Stimulated activated CD4-positive, alpha-beta T cell treated with anti-CD3 and anti-CD28 coated beads, Interleukin-1b, Interleukin-23, amount 100 ng/mL, for 1 hour (primary cell): ENCODE measurements at places on chromosomes 2 and 18.

- no peak for DNase-seq
These were observed 3.0 kb downstream of the ANKRD53 start for GRCh38 chr2:70981421-70981820.

GRCh38 chr2:159145745-159146354 is 140.7 kb downstream of the WDSUB1 start:
- no peak for DNase-seq

DNA sequence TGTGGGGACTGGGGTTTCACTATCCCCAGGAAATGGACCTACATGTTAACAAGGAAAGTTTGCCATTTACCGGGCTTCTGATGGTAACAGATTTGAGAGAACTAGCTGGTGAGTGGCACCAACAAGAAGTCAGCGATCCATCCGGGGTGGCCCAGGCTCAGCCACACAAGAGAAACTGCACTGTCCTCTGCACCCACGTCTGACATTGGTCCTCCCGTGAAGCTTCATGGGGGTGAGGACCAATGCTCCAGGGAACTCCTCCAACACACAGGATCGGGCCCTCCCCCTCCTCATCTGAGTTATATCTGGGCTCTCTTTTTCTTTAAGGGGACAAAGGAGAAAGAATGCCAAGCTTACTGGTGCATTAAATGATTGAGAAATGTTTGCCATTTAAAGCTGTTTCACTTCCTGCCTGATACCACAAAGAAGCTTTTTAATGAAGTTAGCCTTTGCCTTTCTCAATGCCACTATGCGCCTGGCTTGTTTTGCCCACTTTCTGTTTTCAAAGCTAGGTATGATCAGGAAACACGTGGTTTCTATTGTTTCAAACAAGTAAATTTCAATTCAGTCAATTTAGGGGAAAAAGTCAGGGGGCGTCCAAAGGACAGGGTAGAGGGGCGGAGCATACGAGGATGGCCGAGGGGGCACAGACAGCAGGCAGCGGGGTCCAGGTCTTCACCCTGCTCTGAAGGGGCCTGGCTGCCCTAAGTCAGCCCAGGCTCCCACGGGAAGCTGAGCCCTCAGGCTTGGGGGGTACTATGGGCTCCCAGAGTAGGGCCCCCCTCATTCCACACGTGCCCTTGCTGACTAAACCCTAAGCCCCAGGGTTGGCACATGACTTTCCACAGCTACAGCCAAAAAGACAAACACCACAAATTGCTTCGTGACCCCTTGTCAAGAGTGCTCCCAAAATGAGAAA is 204.0 kb upstream of the ID2 start:
- DNase-seq, result no peak

- no peak for DNase-seq
These were observed 192.9 kb downstream of the TFCP2L1 start for GRCh38 chr2:121092095-121092494.

DNA sequence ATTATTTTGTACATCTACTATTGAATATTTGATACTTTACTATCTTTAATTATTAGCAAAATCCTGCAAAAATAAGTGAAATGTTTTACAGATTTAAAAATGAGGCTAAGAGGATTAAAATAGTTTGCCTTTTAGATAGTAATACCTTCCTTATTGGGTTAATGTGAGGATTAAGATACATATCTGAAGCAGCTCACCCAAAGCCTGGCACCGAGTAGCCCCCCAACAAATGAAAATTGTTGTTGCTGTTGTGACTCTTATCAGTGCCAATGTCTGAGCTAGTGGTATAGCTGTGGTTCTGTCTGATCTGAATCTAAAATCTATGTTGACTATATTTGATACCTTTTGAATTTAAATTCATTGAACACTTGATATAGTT is 34.6 kb downstream of the GULP1 start:
- DNase-seq, result no peak

- no peak for DNase-seq
These were observed 195.3 kb upstream of the EPHA4 start for GRCh38 chr2:221767106-221768012.

- DNase-seq, result no peak
These were observed 443.6 kb downstream of the NBAS start for GRCh38 chr2:15117409-15118050.

DNA sequence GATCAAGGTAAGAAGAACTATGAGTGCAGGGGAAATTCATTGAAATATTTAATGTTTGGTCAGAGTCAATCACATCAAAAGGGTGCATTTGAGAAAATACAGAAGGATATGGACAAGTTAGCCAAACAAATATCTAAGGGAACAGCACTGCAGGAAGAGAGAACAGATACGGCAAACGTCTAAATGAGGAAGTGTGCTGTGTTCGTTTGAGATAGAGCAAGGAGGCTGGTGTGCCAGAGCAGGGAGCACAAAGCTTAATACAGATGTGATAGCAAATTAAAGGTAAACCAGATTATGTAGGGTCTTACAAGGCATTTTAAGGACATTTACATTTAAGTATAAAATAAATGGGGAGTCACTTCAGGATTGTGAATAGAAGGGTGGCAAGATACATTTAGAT is 241.3 kb upstream of the ZNF804A start:
- DNase-seq, result no peak

- no peak for DNase-seq
These were observed 91.7 kb upstream of the TRIB2 start for GRCh38 chr2:12624905-12625598.

DNA sequence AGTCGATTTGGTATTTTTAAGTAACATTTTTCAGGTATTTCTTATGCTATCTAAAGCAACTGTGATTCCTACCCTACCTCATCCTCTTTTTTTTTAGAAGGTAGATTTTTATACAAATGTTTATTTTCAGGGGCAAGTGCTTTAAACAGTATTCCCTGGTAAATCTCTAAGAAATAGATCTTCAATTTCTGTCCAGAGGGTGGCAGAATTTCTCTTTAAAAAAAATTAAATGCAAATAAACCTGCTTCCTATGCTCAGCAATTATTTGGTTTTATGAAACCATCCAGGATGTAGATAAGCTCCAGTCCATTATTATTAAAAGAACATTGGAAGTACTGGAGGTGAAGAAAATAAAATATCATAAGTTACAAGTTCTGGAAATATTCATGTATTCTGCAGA is 191.9 kb downstream of the MYO3B start:
- no peak for DNase-seq

GRCh38 chr2:47060652-47061170 is 94.4 kb downstream of the STPG4 start:
- DNase-seq, result no peak

GRCh38 chr2:128280901-128281321 is 37.8 kb downstream of the HS6ST1 start:
- DNase-seq, result no peak

DNA sequence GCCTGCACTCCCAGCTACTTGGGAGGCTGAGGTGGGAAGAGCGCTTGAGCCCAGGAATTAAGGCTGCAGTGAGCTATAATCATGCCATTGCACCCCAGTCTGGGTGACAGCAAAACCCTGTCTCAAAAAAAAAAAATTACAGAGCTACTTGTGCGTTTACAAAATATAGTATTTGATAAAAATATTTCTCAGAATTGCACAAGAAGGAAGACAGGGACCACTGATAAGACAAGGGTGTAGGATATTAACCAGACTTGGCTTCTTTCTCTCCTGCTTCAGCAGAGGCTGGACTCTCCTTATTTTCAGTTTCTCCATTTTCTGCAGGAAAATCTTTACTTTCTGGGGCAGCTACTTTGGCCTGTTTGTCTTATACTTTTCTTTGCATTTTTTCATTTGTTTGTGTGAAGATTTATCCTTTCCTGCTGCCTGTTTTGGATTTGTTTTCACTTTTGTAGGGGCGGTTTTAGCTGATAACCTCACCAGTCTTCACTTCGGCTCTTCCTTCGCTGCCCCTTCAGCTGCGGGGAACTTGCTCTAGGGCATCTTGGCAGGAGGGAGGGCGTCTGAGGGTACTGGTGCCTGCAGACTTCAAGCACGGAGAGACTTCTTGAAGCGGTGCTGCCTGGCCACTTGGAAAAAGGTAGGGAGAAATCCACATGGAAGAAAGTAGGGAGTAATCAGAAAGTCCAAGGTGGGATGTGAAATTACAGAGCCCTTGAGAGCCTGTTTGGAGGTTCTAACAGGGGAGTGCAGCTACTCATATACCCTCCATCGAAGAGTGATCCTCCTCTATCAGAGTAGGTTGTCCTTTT is 14.9 kb upstream of the ZDBF2 start:
- DNase-seq, result no peak

- no peak for DNase-seq
These were observed 62.9 kb downstream of the MSTN start for GRCh38 chr2:189999661-190000060.

GRCh38 chr2:15271276-15271675 is 289.9 kb downstream of the NBAS start:
- DNase-seq, result no peak

GRCh38 chr2:2641541-2642410 is 310.7 kb upstream of the MYT1L start:
- DNase-seq, result no peak

GRCh38 chr2:41879235-41879916 is 168.4 kb upstream of the PKDCC start:
- DNase-seq, result no peak

GRCh38 chr2:36918307-36918706 is 48.0 kb downstream of the STRN start:
- DNase-seq, result no peak

- DNase-seq, result no peak
These were observed 14.2 kb upstream of the NR4A2 start for GRCh38 chr2:156346731-156347130.

DNA sequence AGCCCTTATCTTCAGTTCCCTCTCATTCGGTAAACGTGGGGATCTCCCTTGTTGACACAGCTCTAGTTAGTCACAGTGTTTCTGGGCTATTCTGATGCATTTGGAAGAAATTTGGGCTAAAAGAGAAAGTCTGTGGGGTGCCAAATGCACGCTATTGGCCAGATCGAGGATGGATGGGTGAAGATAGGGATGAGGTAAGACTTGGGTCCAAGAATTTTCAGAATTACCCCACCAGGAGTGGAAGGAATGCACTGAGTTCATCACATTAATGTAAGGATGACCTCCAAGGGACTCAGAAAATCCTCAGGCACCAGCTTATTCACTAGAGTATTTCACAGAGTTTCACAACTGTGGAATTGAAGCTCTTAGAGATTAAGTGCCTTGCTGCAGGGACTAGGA is 49.3 kb downstream of the NRP2 start:
- DNase-seq, result no peak

DNA sequence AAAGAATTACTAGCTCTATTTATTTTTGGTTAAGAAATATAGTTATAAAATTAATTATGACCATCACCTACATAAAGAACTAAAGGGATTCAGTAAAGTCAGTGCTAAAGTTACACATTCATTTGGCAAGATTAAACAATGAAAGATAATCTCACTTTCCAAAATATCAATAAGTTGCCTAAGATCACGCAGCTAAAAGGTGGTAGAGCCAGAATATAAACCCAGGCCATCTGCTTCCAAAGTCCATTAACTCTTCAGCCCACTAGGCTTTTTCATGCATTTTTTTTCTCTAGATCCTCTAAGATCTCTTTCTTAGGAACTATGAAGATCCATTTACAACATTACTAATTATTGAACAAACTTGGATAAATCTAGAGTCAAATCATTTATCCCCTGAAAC is 66.6 kb upstream of the RND3 start:
- no peak for DNase-seq

DNA sequence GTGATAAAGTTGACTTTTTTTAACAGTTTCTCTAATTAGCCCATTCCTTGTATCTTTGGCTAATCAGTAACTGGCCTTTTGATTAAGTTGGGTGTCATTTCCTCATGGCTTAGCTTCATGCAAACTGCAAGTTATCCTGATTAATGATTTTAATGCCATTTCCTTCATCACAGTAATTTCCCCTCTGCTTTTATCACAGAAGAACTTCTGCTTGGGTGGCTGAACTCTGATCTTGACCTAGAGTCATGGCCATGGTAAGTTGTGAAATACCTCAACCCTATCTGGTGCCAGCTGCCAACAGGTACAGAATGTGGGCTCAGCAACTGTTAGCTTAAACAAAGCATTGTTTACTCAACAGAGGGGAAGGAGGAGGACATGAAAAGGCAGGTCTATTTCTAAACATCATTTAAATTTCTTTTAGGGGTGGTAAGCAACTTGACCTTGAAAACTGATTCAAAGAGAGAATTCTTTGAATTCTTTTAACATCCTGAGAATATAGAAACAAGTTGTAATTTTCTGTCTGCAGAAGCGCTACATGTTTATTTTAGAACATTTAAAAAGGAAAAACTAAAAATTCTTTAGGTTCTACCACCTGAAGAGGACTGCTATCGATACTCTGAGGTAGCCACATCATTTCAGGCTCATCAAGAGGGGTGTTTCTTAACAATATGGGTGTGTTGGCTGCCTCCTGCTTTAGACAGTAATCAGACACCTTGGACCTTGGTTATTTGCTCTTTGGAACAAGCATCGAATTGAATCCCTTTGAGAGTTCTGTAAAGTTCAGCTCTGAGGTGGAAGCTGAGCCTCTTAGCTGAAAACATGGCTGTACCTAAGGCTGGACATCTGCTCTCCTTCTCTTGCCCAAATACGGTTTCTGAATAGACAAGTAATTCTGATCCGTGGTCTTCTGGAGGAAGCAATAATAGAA is 39.7 kb downstream of the ANXA4 start:
- DNase-seq, result no peak

- no peak for DNase-seq
These were observed 146.4 kb downstream of the FTCDNL1 start for GRCh38 chr2:199704358-199705238.

DNA sequence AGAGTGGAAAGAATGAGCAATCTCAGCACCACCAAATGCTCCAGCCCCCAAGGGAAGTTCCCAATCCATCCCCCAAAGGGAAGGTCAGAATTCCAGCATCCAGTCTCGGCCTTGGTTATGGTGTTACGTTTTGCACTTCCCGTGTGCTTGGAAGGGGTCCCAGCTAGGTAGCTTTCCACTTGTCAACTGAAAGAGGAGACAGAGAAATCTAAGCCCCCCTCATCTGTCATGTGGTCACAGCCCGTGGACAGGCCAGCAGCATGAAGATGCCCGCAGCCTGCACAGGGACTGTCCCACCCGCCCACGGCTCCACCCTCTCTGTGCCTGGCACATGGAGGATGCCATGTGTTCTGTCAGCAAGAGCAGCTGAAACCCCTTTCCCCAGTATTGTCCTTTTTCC is 32.1 kb downstream of the RHOB start:
- no peak for DNase-seq

DNA sequence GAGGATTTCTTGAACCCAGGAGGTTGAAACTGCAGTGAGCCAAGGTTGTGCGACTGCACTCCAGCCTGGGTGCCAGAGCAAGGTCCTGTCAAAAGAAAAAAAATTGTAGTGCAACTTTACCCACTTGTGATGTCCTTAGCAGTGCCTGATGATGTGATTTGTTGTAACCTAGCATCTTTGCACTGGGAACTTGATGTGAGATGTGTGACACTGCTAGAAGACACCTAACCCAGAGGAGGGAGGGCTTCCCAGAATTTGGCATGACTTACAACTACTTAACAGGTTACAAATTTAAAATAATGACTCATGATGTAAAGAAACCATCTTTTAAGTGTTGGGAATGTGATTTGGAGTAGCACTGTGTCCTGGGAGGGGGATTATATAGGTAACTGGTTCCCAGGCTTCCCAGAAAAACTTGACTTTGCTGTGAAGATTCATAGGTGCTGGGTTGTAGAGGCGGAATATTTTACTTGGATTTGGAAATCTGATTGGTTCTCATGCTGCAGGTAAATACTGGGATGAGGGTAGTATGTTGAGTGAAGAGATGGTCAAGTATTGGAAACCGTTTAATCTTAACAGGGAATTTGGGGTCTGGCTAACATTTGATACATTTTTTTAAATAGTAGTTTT is 3.7 kb downstream of the EEF1B2 start:
- no peak for DNase-seq
